Mammary microvascular endothelial cell (primary cell): ENCODE measurements at places on chromosomes 5 and 9. TPM values are rescaled to one million over a fixed set of nuclear protein-coding genes. Genes with fewer than 3 reads are reported as not detected.

FREM1 gene
- total RNA-seq, result under 0.01 TPM in 1 of 2 replicates, not detected in the other

PPWD1 gene
- total RNA-seq, result 19.0 and 20.0 TPM in 2 replicates

FABP6 gene
- not detected in 2 replicates for total RNA-seq

GRIA1 gene
- not detected in 2 replicates for total RNA-seq

RAD50 gene
- 12.7 and 14.4 TPM in 2 replicates for total RNA-seq

PRR16 gene
- total RNA-seq, result not detected in 2 replicates

INSL4 gene
- not detected in 2 replicates for total RNA-seq

CYLC2 gene
- total RNA-seq, result not detected in 2 replicates

TYRP1 gene
- total RNA-seq, result 0.34 TPM in 1 of 2 replicates, not detected in the other

NDUFAF2 gene
- 31.5 and 44.9 TPM in 2 replicates for total RNA-seq

RMRP gene
- 1,920 and 1,967 TPM in 2 replicates for total RNA-seq

GDA gene
- total RNA-seq, result 2.7 TPM in 2 replicates

MRPS2 gene
- 53.8 and 66.0 TPM in 2 replicates for total RNA-seq

CDK9 gene
- total RNA-seq, result 82.7 and 84.3 TPM in 2 replicates

RPP25L gene
- 36.1 and 37.3 TPM in 2 replicates for total RNA-seq

LCN9 gene
- total RNA-seq, result not detected in 2 replicates

KIAA0825 gene
- total RNA-seq, result 0.74 and 2.5 TPM in 2 replicates

GABRP gene
- total RNA-seq, result 1.5 and 2.7 TPM in 2 replicates

DPH7 gene
- 27.3 and 35.0 TPM in 2 replicates for total RNA-seq

RRAGA gene
- total RNA-seq, result 70.5 and 78.5 TPM in 2 replicates
